ENCODE measurements at places on chromosomes 4 and X.
A peak's percentile ranks its signal among the peaks of the same experiment; 100 is the strongest.

DNA sequence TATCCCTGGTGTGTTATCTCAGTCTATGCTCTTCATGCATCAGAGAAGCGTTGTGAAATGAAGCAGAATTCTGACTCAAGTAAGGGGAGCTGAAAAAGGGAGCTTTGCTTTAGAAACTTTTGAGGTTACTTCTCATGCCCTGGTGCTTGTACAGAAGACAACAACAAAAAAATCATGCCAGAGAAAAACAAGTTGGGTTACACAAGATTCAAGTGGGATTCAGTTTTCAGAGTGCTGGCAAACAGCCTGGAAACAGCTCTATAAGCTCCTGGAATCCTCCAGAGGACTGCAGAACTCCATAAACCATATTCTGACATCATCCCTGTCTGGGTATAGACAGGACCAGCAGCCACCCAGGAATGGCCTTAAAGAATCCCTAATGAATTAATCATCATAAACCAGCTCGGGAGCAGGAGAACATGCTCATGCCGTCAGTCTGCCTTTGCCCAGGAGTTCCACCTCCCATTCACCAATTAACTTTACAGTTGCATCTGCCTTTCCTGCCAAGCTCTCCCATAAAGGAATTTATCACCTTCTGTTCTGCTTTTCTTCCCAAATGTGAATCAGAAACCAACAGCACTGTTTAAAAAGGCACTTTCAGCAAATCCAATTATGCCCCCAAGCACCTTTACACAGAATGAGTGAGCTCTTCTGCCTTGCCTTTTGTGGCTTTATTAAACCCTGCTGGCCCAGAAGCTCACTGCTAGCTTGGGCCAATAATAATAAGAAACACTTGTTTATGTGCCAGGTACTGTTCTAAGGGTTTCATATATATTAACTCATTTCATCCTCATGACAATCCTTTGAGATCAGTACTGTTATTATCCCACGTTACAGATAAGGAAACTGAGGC is 54.5 kb upstream of the FBXW7 start:
- no peak for DNase-seq

- DNase-seq: peak; percentile 10
These were observed 404.9 kb downstream of the ZNF674 start for GRCh38 chrX:46140272-46140671.

- DNase-seq: no peak
These were observed 50.0 kb upstream of the TBC1D9 start for GRCh38 chr4:140806163-140806562.

DNA sequence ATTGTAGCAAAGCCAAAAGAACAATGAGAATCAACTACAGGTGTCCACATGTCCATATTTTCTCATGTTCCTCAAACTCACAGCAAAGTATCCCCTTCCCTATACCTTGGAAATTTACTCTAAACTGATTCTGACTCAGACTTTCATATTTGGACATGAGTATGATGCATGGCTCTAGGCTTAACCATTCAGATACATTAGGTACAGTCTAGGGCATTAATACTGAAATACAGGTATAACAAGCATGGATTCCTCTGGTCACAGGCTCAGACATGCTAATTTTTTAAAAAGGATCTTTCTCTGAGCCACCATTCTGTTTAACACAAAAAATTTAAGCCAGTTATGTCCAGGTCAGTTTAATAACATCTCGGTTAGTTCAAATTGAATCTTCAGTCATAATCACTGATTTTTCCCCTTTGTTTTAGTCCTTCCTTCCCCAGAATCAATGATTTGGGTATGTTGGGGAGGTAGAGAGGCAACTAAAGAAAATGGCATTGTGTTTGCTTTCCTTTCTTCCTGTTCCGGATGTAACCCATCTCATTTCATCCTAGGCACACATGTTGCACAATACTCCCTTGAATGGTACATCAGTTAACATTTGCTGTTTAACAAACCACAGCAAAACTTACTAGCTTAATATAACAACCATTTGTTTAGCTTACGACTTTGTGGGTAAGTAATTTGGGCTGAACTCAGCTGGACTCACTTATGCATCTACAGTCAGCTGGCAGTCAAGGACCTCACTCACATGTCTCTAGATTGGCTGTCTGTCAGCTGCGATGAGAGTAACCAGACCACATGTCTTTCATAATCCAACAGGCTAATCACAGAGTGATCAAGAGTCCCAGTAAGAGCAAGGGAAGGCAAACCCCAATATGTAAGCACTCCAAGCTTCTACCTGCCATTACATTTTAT is 75.3 kb upstream of the GRIA3 start:
- no peak for DNase-seq

DNA sequence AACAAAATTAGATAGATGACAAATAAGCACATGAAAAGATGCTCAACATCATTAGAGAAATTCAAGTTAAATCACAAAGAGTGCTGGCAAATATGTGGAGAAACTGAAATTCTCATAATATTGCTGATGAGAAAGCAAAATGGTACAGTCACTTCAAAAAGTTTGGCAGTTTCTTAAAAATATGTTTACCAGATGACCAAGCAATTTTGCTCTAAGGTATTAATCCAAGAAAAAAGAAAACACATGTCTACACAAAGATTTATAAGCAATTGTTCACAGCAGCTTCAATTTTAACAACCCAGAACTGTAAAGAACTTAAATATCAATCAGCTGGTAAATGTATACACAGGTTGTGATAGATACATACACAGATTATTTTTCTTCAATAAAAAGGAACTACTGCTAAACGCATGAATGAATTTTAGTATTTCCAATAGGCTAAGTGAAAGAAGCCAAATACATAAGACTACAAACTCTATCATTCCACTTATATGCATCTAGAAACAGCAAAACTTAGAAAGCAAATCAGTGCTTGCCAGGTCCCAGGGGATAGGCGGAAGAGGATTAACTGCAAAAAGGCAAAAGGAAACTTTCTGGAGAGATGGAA is 11.7 kb downstream of the OTUD4 start:
- no peak for DNase-seq

- no peak for DNase-seq
These were observed 110.4 kb downstream of the UBE2K start for GRCh38 chr4:39808231-39808749.

DNA sequence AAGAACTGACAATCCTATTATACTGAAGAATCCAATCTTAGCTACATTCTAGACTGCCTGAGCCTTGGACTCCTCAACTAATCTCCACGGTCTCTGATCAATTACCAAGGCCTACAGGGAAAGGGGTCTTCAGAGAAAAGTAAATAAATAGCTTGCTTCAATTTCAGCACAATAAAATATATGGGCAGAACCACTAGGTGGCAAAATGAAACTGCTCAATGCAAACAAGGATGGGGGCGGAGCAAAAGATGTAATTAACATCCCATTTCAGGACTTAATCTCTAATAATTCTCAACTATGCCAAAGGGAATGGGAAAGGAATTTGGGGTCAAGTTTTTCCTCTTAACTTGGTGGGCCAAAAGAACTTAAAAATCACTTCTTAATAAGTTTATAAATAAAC is 78.4 kb upstream of the MAP3K15 start:
- DNase-seq: no peak

DNA sequence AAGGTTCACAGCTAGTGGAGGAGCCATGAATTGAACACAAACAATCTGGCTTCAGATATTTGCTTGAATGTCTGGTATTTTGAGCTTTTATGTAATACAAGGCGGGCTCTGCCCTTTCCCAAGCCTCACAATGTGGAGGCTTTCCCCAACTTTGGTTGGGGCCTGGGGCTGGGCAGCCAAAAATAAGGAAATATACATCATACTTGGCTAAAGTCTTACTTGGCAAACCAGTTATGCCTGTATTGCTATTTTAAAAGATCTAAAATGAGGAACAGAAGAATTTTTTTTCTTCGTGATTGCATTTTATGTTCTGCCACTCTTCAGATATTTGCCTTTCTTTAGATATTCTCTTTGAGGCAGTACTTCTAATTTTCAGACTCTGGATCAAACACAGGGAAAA is 26.1 kb downstream of the ARFIP1 start:
- no peak for DNase-seq

DNA sequence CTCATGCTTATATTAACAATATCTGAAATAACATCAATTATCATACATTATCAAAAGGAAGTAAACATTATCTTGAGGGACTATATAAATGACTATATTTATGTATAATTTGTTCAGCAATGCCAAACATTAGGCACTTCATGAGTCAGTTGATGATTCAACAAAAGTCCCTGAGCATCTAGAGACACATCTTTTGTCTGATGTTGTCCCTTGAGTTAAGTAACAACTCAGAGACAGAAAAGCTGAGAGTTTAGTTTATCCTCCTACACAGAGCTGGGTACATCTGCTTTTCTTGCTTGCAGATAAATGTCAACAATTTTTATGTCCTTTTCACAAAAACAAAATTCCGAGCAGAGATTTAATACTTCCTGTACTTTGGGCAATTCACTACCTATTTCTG is 311.1 kb downstream of the INPP4B start:
- no peak for DNase-seq

GRCh38 chrX:136272325-136272724 is 21.1 kb upstream of the MAP7D3 start:
- DNase-seq: no peak

DNA sequence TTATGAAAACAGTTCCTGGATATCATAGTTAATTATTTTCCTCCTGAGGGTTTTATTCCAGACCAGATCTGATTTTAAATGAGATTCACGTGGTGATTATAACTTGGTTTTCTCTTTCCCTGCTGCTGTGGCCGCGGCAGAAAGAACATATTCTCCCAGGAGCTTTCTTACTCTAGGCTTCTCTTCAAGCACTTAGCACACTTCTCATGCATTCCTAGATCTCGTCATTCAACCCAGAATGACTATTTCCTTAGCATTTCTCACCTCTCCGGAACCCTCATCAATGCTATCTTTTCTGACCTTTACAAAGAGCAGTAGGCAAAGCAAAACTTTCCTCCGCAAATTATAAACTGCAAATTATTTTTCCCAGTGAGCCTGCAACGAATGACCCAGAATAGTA is 122.9 kb downstream of the GPAT3 start:
- DNase-seq: no peak

DNA sequence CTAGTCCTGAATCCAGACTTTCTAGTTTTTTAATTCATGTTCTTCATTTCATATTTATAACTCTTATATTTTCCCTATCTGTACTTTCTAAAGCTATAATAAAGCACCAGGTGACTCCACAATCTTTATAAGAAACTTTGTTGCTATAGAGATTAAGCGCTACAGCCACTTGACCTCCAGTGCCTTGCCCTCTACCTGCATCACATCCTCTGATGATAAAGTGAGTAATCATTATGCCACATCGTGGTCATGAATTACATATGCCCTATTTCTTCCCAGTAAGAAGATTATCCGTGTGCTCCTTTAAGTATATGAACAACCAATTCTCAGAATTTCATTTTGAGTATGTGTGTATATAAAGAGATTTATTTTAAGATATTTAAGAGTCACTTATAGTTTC is 6.8 kb upstream of the DYNLT3 start:
- DNase-seq: no peak

DNA sequence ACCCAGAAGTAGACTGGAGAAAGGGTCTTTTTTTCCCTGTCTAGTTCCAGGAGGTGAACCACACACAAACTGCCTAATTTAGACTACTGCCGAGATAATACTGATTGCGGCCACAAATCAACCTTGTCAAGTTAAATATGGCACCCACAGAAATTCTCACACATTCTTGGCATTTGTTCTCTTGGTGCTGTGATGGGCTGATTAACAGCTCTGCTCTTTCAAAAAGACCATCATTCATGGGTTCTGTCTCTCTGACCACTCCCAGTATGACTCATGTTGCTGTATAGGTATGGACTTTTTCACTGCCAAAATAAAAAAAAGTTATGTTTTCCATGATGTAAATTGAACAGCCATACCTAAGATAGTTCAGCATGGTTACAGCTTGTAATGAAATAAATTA is 1003.5 kb upstream of the LCORL start:
- no peak for DNase-seq

DNA sequence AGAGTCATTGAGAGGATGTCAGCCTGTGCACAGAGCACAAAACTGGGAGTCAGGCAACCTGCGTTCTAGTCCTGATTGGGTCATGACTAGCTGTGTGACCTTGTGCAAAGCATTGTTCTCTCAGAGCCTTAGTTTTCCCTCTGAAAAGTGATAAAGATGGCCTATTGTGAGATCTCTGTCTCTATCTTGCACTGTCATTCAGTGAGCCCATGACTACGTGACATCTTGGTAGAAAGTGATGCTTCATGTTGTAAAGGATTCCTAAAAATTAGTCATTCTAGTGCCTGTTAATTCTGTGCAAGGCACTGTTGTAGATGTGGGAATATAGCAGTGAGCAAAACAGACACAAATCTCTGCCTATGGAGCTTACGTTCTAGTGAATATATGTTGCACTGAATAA is 2.5 kb downstream of the PGRMC1 start:
- no peak for DNase-seq

DNA sequence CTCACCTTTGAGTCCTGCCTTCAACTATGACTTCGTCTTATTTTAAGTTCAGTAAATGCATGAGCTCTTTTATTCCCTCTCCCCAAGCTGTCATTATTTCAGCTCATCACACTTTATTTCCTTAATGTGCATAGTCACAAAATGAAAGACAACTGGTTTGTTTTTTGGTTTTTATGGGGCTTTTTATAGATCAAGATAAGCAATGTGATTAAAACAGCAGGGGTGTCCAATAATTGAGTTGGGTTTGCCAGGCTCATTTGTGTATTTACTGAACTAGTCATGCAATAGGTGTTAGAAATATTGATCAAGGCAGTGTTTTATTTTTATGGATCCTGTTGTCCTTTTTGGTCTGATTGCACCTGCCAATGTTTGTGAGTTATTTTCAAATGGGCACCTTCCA is 102.2 kb downstream of the FRMPD4 start:
- no peak for DNase-seq

DNA sequence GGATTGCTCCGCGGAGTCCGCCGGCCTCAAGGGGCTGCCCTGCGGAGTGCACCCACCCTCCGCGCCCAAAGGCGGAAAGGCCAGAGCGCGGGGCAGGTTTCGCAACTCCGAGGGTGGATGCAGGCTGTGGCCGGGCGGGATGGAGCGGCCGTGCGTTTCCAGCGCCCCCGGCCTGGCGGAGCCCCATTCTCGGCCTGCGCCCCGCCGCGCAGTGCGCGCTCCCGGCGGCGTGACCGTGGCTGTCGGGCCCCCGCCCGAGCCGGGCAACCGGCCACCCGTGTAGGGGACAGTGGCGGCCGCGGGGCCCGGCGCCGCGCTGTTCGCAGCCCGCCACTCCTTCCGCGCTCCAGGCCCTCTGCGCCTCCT is 331 bp downstream of the SETD7 start:
- no peak for DNase-seq

DNA sequence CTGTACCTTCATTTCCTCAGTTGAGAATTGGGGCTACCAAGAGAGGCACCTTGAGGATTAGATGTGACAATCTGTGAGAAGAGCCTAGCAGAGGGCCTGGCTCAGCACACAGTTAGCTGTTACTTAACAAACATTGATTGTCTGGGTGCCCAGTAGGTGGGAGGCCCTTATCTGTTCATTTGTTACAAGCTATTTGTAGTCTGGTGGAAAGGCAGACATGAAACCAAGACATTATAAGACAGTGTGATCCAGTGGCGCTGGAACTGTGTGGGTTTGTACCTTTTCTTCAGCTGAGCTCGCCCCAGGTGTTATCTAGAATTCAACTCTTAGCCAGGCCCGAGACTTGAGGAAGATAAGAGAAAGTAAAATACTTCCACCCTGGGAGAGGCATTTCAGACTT is 16.9 kb downstream of the AKAP4 start:
- no peak for DNase-seq

GRCh38 chr4:163863082-163863481 is 368.6 kb downstream of the TMA16 start:
- DNase-seq: no peak

- DNase-seq: peak; percentile 8
These were observed 121.5 kb downstream of the PPEF1 start for GRCh38 chrX:18828832-18829404.

GRCh38 chr4:154822775-154823174 is 41.7 kb downstream of the RBM46 start:
- no peak for DNase-seq

Measured in activated CD4-positive, alpha-beta memory T cell treated with anti-CD3 and anti-CD28 coated beads for 36 hours (primary cell).